ENCODE measurements at places on chromosomes 6 and 20. TPM values are rescaled to one million over a fixed set of nuclear protein-coding genes. Genes with fewer than 3 reads are reported as not detected.
A peak's percentile ranks its signal among the peaks of the same experiment; 100 is the strongest.

DNA sequence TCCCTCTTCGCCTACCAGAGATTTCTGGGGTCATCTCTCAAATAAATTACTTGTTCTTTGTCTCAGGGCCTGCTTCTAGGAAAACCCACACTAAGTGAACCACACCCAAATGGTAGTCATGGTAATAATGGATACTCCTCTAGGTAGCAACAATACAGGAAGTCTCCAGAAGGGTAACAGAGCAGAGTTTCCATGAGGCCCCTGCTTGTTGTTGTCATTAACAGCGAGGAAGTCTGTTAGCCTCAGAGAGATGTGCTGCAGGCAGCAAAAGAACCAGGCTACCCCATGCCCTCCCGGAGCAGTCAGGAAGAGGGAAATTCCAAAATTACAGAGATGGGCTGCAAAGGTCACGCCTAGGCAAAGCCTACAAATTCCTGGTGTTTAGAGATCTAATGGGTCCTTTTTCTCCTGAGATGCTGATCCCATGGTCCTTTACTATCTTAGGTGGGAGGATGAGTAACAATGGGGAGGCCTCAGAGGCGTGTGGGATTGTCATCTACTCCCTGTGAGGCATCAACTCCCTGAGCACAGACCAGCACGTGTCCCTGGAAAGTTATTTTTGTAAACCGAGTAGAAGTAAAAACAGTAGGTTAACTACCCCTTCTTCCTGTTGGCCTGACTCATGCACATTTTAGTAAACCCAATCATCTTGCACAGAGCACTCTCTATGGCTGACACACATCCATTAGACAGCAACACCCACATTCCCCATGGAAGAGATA is 10.1 kb downstream of the ISM1 start:
- DNase-seq, result peak; percentile 91

DNA sequence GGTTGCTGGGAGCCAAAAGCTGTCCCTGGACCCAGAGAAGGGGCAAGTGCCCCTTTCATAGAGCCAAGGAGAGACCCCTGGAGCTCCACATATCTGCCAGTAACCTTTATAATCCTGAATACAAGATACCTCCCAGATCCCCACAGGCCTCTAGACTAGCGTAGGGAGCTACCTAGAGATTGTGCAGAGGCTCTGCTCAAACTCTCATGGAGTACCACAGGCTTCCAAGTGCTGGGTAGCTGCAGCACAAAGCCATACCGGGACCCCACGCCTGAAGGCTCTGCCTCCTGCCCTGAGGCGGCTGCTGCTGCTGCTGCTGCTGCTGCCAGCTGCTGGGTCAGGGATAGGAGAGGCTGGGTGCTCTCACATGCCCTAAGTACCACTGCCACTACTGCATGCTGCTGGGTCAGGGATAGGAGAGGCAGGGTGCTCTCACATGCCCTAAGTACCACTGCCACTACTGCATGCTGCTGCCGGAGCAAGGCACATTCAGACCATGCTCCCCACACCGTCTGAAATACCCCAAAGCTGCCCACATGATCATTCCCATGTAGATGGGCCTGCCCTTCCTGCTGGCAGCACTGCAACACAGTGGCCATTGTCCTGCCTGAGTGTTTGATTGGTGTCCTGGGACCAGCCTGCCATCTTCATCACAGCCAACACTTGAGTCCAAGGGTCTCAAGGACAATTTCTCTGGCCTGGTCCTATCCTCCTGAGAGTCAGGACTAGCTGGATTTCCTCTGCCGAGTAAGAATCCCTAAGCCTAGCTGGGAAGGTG is 1434.3 kb upstream of the ADGRB3 start:
- no peak for DNase-seq

DNA sequence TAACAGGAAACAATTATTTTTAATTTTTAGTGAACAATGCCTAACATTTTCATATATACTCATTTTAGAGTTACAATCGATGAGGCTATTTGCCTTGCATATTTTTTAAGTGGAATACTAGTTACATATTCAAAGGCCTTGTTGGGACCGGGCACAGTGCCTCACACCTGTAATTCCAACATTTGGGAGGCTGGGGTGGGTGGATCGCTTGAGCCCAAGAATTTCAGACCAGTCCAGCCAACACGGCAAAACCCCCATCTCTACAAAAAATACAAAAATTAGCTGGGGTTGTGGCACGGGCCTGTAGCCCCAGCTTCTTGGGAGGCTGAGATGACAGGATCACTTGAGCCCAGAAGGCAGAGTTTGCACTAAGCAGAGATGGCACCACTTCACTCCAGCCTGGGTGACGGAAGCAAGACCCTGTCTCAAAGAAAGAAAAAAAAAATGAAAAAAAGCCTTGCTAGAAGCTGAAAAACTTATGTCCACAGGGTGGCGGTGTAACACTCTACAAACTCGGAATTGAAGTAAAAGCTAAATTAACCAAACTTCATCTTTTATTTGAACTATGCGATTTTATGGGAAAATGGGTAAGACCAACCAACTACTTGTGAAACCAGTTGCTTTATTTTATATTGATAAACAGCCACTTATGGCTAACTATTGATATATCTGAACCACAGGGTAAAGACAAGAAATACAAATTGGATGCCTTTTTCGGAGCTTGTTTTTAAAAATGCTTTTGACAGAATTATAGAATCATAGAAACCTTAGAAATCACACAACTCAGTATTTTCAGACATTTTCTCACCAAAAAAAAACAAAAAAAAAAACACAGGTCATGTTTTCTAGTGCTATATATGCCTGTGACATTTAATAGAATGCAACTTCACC is 24.1 kb upstream of the ROS1 start:
- DNase-seq, result peak; percentile 75

DNA sequence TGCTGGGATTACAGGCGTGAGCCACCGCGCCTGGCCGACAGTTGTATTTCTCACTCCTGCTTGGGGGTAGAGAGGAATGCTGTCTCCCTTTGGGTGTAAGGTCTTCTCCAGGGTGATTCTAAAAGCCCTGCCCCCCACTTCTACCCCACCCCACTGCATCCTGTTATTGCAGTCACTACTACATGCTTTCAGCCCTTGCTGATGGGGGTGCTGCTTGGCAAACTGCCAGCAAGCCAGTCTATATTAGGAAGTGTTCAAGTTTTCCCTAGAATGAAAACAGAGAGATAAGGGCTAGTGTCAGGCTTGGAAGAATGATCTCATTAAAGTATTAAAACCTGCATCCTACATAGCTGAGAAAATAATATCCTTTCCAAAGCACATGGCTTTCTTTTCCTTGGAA is 31.3 kb downstream of the TTI1 start:
- DNase-seq, result peak; percentile 38

DNA sequence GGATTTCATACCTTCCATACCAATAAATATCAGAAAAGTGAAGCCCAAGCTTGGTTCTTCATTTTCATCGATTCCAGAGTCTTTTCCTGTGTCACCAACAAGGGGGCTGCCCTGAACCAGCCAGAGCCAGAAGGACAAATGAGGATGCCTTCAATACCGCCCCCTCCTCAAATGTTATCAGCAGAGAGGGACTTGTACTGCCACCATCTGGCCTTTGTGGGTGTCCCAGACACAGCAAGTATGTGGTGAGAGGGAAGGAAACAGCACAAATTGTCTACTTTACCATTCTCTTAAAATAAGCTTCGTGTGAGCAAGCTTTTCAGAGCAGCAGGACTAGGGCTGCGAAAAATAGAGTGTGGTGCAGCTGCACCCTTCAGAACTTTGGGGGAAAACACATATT is 165.3 kb downstream of the SOBP start:
- no peak for DNase-seq

- peak; percentile 91 for DNase-seq
These were observed at the start of gene ZKSCAN3 for GRCh38 chr6:28349892-28350737. TSS of gene ZKSCAN3 (plus strand) at chr6:28349947. CDS start at chr6:28359587, 9,640 bp downstream.

GRCh38 chr20:37431786-37432185 is 85.8 kb downstream of the SRC start:
- no peak for DNase-seq

MEP1A gene
- total RNA-seq, result not detected

DNA sequence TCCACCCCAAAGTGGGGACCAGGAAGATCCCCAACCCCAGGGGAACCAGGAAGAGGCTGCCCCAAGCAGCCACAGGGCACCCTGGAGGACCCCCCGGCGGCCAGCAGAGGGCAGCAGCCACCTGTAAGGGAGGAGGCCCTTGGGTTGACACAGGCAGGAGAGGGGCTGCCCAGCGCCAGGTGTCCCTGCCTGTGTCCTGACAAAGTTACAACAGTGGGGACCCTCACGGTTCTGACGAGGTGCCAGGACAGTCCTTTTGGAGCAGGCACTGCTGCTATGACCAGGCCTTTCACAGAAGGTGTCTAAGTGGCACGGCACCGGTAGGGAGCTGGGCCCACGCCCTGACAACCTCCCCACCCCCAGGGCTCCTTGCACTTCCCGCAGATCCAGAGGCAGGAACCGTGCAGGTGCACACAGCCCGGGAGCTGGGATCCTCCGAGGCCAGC is 176.7 kb downstream of the BMP7 start:
- peak; percentile 75 for DNase-seq

GRCh38 chr6:41768545-41769308 is 11.0 kb downstream of the FRS3 start:
- DNase-seq, result no peak

GRCh38 chr6:155894758-155895157 is 439.1 kb upstream of the NOX3 start:
- no peak for DNase-seq

DNA sequence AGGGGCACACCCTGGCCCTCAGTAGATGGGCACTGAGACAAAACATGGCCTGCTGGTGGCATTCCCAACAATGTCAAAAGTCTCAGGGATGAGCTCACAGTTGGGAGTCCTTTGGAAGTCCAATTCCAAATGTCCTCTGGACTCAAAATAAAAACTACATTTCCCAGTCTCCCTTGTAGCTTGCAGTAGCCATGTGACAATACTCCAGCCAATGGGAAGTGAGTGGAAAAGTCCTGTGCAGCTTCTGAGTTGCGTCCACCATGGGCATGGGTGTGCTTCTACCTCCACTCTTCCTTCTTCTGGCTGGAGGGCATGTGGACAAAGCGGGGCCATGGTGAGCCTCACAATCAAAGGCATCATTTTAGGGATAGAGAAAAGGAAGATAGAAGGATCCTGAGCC is 5.8 kb upstream of the ADAM33 start:
- DNase-seq, result peak; percentile 54

DNA sequence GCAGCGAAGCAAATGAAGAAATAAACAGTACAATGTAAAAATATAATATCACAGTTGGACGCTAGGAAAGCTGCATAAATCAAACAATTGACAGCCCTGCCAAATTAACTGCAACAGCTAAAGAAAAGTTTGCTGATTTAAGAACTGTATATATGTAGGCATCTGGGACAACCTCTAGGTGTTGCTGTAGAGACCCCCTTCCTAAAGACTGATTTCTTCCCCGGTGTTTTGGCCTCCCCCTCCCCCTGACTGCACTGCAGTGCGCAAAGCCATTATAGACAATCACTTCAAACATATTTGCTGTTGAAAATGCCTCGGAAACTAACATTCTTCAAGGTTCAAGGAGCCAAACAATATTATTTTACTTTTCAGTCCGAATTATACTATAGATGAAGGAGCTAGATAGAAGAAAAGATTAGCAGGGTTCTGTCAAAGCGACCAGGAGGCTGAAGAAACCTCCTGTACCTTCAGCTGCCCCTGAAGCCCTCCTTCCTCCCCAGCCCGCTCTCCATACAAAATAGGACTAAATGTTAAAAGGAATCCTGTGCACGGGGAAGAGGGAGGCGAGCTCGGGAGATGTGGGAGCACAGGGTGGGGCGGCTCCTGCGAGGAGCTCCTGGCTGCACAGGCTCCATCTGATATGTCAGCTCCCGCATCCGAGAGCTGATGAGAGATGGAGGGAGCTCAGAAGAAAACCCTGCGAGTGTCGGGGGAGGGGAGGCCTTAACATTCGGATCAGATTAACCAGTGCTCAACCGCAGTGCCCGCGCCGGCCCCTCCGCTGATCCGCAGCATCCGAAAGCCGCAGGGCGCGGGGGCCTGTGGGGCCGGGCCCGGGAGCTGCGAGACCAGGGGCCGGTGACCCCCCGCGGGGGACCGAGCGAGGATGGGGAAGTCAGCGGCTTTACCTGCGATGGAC is 822 bp downstream of the ELOVL4 start:
- DNase-seq, result peak; percentile 51

- DNase-seq, result no peak
These were observed 19.3 kb downstream of the RAB22A start for GRCh38 chr20:58328836-58329235.

DNA sequence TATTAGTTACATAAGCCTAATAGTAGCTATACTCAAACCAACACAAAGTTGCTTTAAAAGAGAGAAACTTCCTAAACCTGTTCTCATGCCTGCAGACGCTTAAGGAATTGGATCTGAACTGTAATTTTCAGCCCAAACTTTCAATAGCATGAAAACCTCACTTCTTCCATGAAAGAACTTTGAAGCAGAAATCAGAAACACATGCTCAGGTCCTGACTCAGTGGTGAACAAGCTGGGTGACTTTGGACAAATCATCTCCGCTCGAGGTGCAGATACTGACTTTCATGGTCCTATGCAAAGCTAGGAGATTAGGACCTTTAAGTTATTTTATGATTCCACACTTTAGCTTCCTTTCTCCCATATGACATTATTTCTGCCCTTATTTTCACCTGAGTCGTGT is 36.5 kb downstream of the NOX3 start:
- no peak for DNase-seq

FHL5 gene
- total RNA-seq, result not detected

DNA sequence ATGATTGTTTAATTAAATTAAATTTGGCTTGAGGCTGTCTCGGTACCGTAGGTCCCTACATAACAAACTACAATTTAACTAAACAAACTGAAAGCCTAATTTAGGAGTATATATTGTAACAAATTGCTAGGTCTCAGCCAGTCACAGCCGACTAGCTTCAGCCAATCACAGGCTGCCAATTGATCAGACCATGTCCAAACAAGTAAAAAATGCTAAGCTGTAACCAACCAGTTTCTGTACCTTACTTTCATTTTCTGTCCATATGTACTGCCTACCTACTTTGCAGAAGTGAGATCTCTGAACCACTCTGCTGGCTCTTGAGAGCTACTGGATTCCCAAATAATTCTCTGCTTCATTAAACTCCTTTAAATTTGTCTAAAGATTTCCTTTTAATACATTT is 648.0 kb upstream of the GJE1 start:
- peak; percentile 49 for DNase-seq

AIF1 gene
- total RNA-seq, result not detected

BPIFA1 gene
- not detected for total RNA-seq

GRCh38 chr20:34388678-34389077 is 25.6 kb downstream of the ITCH start:
- DNase-seq, result no peak

DNA sequence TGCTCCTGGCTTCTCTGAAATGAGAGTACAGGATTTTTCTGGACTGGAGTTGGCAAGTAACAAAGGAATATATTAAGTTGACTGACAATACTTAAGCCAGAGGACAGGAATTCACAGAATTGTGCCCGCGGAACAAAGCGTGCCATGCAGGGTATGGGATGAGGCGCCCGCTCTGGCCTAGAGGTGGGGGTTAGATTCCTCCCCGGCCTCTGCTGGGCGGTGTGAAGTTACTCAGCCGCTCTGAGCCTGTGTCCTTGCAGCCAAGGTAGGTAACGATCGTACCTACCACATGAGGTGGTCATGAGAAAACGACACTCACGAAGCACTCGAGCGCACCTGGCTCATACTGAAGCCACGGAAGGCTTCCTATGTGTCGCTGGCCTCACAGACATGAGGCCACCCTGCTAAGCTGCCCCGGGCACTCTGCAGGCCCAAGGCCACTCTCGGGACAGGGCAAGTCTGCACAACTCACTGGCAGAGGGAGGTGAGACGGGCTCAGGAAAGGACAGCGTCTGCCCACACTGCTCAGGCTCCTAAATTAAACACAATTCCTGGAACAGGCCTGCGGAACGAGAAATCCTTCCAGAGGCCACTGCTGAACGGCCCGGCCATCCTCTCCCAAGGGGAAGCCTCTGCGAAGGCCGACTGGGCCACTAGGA is 70.8 kb downstream of the PSMG4 start:
- DNase-seq, result no peak

ETV7 gene
- 0.69 TPM for total RNA-seq

All from Daoy (cell line).